ENCODE measurements at places on chromosomes 7 and 10.

DNA sequence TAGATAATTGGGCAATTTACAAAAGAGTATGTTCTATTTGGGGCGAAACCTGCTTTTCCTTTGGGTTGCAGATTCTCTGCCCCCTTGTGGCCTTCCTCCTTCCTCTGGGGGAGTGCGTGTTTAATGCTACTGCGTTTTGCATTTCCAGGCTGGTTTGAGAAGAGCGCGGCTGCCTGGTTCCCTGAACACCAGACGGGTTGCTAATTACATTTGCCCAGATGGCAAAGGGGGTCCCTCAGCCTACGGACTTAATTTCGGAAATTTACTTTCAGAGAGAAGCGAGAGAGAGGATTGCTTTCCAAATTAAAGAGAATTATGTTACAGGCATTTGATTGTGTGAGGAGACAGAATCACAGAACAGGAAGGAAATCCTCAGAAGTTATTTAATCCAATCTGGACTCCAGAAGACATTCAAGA lies 91.9 kb upstream of the JAZF1 start:
- peak; percentile 24 for DNase-seq

GRCh38 chr10:117502421-117503243 lies 39.9 kb upstream of the EMX2 start:
- DNase-seq = no peak

- no peak for DNase-seq
Observed at GRCh38 chr10:85152496-85152895, 824.1 kb downstream of the CCSER2 start.

DNA sequence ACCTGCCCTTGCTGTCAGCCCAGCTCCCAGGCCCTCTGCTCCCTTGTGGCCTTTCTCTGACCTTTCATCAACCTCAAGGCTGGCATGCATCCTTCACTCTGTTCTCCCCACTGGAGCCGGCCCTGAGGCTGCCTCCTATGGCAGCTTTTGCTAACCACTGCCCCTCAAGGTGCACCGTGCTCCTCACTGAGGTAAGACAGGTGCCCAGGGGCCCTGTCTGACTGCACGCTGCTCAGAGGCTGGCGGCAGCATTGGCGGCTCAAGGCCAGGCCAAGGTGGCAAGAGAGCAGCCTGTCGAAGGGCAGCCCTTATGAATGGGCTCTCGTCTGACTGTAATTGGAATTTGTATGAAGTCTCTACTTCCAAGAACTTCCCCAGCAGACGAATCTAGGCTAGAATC lies 172.6 kb downstream of the ZNF248 start:
- DNase-seq = no peak

GRCh38 chr7:128304212-128304611 lies 39.5 kb downstream of the RBM28 start:
- no peak for DNase-seq

DNA sequence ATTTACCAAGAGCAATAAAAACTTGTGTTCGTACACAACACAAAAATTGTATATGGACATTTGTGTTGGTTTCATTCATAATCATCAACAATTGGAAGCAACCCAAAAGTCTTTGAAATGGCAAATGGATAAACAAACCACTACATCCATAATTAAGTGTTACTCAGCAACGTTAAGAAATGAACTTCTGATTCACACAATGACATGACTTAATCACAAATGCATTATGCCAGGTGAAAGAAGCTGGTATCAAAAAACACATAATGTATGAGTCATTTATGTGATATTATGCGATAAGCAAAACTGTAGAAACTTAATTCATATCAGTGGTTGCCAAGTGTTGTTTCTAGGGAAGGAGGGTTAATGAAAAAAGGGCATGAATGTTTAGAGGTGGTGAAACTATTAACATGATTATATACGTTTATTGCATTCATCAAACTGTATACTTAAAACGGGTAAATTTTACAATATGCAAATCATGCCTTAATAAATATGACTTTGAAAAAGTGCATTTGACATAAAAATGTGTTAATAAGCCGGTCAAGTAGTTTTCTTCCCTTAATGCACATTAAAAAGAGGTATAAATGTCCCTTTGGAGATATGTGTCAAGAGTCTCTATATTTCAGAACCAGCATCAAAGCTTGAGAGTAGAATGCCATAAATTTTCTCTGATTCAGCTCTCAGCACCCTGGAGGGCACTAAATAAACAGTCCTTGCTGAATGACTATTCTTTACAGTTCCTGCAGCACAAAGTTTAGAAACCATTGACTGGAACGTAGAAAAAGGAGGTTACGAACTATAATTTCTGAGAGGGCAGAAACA lies 84.8 kb upstream of the GRM3 start:
- DNase-seq = peak; percentile 44

DNA sequence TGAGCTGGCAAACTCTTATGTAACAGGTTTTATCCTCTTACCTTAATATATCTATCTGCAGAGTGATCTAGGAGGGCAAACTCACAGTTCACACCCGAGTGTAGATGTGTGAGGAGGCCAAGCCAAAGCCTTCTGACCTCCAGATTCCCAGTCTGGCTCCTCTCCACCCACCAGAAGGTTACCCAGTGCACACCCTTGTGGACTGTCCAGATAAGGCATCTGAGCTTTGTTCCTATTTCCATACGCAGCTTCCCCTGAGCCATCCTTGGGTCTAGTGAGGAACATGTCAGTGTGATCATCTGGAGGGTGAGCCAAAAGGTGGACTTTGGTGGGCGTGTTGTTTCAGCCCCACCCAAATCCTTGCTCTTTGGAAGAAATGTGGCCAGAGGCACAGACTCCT lies 203.0 kb upstream of the MEOX2 start:
- peak; percentile 15 for DNase-seq

GRCh38 chr10:96556003-96556402 lies 30.8 kb downstream of the TM9SF3 start:
- no peak for DNase-seq

- no peak for DNase-seq
Observed at GRCh38 chr10:12768156-12769100, 233.1 kb downstream of the CCDC3 start.

- no peak for DNase-seq
Observed at GRCh38 chr7:107890493-107890961, 456 bp upstream of the DLD start.

DNA sequence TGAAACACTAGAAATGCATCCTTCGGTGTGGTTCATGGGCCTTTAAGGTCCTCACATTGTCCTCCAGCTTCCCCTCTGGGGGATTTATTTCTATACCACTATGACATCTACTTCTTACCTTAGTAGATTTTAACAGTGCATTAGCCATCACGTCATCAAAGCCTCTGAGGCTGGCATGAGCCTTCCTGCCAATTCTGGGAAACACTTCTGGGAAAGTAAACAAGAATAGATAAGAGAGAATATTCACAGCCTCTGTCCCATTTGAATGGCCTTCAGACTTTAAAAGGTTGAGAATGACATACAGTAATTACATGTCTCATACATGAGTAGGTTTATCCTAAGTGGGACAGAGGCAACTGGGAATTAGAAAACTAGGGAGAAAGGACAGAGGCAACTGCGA lies 89.7 kb downstream of the AMPH start:
- DNase-seq = no peak

- no peak for DNase-seq
Observed at GRCh38 chr7:151799506-151799905, 77.4 kb downstream of the PRKAG2 start.

DNA sequence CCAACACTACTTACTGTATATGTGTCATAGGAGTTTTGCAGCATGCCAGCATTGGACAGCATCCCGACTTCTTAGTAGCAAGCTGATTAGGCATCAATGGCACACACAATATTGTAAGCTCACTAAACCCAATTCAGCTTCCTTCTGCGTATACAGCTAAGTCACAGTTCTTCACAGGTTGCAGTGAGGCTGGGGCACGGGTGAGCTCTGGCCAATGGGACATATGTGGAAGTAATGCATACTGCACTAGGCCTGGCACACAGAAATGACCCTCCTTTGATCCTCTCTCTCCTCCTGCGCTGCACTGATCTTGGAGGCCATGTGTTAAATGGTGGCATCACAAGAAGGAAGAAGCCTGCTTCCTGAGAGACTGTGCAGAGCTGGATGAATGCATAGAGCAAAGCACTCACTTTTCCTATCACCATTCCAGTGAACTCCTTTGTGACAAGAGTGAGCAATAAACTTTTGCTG lies 11.9 kb downstream of the RAB11FIP2 start:
- DNase-seq = no peak

- no peak for DNase-seq
Observed at GRCh38 chr10:101046332-101047238, 15.2 kb upstream of the KAZALD1 start.

DNA sequence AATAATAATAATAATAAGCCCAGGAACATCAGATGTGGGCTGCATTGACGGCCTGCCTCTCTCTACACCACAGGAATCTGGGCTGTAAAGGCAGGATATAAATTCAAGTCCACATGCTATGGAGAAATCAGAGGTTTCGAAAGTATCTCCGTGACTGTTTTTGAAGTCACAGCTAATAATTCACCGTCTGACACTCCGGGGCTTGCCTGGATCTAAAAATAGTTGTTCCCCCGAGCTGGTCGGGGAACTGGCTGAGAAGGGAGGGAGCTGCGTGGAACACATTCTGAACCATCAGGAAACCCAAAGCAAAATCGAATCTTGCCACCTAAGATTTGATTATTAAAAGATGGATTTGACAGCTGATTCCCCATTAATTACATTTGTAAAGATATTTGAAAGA lies 35.4 kb downstream of the KLF6 start:
- DNase-seq = no peak

DNA sequence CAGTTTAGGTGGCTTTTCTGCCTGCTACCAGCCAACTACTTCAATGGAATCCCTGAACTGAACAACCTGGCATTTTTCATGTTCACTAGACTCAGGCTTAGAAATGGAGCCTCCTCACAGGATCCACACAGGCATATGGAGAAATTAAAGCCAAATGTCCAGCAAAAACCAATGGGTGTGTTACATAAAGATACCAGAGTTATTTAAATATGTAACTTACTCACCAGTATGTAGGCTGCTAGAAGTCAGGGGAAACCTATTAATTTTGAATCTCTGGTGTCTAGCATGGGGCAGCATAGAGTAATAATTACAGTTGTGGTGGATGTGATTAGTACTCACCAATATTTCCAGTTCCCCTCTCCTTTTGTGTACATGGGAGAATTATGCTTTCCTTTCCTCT lies 383.6 kb downstream of the LRMDA start:
- DNase-seq = no peak

GRCh38 chr7:37249240-37249639 lies 199.4 kb downstream of the ELMO1 start:
- DNase-seq = no peak

- DNase-seq = no peak
Observed at GRCh38 chr10:50291261-50291850, 40.0 kb upstream of the ASAH2 start.

GRCh38 chr10:5317547-5318107 lies 47.1 kb upstream of the UCN3 start:
- DNase-seq = no peak

GRCh38 chr7:151345576-151346469 lies 4.2 kb downstream of the NUB1 start:
- DNase-seq = no peak

DNA sequence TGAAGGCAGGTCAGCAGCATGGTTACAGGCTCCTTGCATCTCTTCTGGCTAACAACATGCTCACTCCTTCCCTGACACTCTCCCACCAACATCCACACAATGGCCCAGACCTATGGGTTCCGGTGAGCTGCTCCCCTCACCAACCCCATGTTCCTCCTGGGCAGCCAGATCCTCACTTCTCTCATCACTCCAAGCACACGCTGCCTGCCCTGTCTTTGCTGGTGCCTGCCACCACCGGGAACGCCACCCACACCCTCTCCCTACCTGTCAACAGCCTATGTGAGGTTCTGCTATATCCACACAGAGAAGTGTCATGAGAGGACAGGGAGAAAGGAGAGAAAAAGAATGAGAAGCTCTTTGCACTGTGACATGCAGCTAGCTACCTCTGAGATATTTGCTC lies 14.6 kb downstream of the PARP12 start:
- no peak for DNase-seq
